ENCODE measurements at places on chromosomes 11 and 22.

- DNase-seq = no peak
Measured at GRCh38 chr11:79461144-79461543, 20.3 kb upstream of the TENM4 start.

DNA sequence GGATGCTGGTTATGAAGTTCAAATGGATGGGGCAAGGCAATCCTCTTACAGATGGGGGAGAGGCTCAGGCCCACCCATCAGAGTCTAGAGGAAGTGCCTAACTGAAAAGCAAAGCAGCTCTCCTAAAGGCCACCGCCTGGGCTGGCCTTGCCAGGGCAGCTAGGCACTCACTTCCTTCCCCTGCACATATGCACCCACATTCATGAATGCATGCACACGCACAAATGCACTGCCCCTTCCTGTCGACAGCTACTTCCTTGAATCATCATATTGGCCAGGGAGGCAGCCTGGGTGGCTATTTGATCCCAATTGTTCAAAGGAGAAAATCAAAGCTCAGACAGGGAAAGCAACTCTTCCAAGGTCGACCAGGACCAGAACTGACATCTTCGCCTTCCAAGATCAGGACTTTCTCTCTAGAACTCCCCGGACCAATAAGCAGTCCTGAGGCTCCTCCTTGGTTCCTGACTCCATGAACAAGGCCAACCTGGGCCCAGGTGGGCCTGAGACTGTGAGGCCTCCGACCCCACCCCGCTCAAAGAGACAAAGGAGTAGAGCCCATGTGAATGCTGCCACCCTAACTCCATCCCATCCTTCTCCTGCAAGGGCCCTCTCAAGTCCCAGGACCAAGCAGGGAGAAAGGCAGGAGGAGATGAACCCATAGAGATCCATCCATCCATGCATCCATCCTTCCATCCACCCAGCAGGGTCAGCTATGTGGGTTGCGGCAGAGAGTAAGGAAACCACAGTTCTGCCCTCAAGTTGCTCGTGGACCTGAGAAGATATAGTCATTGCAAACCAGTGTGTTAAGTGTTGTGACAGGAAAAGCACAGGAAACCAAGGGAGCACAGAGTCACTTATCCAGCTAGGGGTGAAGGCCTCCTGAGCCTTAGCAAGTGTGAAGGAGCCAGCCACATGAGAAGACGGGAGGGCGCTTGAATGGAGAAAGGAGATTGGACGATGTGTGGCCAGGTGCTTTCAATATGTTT lies 35.4 kb upstream of the LMO1 start:
- DNase-seq = no peak

DNA sequence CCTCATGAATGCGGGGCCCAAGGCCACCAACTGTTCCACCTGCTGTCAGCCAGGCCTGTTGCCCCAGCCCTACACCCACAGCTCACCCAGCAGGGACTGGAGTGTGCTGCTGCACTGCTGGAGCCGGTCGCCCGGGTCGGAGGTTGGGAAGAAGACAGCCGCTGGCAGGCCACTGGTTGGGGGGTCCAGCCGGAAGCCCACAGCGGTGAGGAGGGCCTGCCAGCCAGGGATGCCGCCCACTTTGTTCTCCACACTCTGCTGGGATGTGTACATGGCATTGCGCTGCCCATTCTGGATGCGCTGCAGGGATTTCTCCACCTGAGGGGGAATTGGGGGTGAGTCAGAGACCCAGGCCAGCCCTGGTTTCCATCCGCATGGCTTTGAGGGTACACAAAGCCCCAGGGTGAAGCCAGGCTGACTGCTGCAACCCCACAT lies 74.2 kb upstream of the PITPNB start:
- no peak for DNase-seq

GRCh38 chr11:2436013-2436520 lies 8.2 kb downstream of the TRPM5 start:
- no peak for DNase-seq

- DNase-seq = no peak
Measured at GRCh38 chr11:48248902-48249301, 4.0 kb downstream of the OR4X2 start.

GRCh38 chr11:64846998-64847666 lies 2.7 kb upstream of the CDC42BPG start:
- peak; percentile 88 for DNase-seq

- peak; percentile 73 for DNase-seq
Measured at GRCh38 chr11:33735271-33736147, 714 bp downstream of the CD59 start.
